ENCODE measurements at places on chromosomes 12 and 14. TPM values are rescaled to one million over a fixed set of nuclear protein-coding genes. Genes with fewer than 3 reads are reported as not detected.

GRCh38 chr12:101276433-101276832, 3.5 kb upstream of the UTP20 start:
- H3K36me3 ChIP-seq, result no peaks in the 10 kb centered on the region
- peaks cover 56% of the 10 kb centered on the region for H3K27me3 ChIP-seq
- no peak overlapping the region for H3K27ac ChIP-seq

GRCh38 chr12:104632724-104633201, 176.0 kb downstream of the CHST11 start:
- H3K4me3 ChIP-seq, result no peak overlapping the region
- H3K4me1 ChIP-seq, result peaks cover 36% of the 10 kb centered on the region
- no peaks in the 10 kb centered on the region for H3K27me3 ChIP-seq
- DNase-seq, result no peak

DNA sequence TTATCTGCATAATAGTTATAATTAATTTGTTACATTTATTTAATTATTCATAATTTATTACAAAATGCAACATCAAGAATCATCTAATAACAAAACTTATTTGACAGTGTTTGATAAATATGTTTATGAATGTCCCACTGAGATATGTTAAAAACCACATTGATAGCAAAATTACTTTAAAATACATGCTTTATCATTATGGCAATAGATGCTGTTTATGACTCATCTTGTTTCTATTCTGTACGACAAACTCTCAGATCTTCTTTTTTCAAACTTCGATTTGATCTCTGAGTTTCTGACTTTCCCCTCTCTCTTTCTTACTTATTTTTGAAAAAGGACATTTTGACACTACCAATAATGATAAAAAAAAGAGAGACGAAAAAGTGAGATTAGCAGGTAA, 56.8 kb upstream of the LRRK2 start:
- no peaks in the 10 kb centered on the region for H3K4me1 ChIP-seq
- H3K27me3 ChIP-seq, result no peaks in the 10 kb centered on the region
- H3K27ac ChIP-seq, result no peak overlapping the region
- no peak for DNase-seq
- H3K36me3 ChIP-seq, result peaks cover 9% of the 10 kb centered on the region

- H3K36me3 ChIP-seq, result no peaks in the 10 kb centered on the region
- no peak for DNase-seq
- H3K27ac ChIP-seq, result no peak overlapping the region
- H3K27me3 ChIP-seq, result peaks cover 5% of the 10 kb centered on the region
- H3K4me1 ChIP-seq, result peaks cover 9% of the 10 kb centered on the region
Observed at GRCh38 chr14:57061009-57061711, 207.5 kb downstream of the EXOC5 start.

GRCh38 chr12:53221203-53222080, 10.6 kb downstream of the RARG start:
- peak overlapping the region; percentile 88 for H3K4me3 ChIP-seq
- H3K27me3 ChIP-seq, result peaks cover 68% of the 10 kb centered on the region
- H3K4me1 ChIP-seq, result peaks cover 74% of the 10 kb centered on the region
- H3K27ac ChIP-seq, result no peak overlapping the region
- no peaks in the 10 kb centered on the region for H3K36me3 ChIP-seq
- peak; percentile 53 for DNase-seq

DNA sequence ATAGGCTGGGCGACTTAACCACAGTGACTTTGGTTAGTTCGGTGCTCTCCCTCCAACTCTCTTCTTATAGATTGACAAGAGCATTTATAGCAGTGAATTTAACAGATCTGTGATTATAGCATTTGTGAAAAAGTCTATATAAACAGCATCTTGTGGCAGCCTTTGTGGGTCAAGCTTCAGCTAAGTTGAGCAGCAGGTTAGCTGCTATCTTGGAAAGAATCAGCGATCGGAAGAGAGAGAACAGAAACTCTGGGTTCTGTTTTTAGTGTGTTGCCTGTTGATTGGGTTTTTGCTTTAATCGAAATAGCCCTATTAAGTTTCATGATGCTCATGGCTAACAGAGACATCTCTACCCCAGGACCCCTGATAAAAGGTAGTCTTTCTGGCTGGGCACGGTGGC, 20.2 kb downstream of the EVL start:
- H3K4me1 ChIP-seq, result no peaks in the 10 kb centered on the region
- H3K27ac ChIP-seq, result no peak overlapping the region
- H3K27me3 ChIP-seq, result no peaks in the 10 kb centered on the region
- H3K36me3 ChIP-seq, result peaks cover 21% of the 10 kb centered on the region
- H3K4me3 ChIP-seq, result no peak overlapping the region
- no peak for DNase-seq

- H3K4me3 ChIP-seq, result peak overlapping the region; percentile 70
- H3K27me3 ChIP-seq, result peaks cover 47% of the 10 kb centered on the region
- H3K36me3 ChIP-seq, result no peaks in the 10 kb centered on the region
- no peak for DNase-seq
- no peak overlapping the region for H3K27ac ChIP-seq
- H3K4me1 ChIP-seq, result peaks cover 14% of the 10 kb centered on the region
Observed at GRCh38 chr12:69330475-69331473, 17.4 kb upstream of the LYZ start.

DNA sequence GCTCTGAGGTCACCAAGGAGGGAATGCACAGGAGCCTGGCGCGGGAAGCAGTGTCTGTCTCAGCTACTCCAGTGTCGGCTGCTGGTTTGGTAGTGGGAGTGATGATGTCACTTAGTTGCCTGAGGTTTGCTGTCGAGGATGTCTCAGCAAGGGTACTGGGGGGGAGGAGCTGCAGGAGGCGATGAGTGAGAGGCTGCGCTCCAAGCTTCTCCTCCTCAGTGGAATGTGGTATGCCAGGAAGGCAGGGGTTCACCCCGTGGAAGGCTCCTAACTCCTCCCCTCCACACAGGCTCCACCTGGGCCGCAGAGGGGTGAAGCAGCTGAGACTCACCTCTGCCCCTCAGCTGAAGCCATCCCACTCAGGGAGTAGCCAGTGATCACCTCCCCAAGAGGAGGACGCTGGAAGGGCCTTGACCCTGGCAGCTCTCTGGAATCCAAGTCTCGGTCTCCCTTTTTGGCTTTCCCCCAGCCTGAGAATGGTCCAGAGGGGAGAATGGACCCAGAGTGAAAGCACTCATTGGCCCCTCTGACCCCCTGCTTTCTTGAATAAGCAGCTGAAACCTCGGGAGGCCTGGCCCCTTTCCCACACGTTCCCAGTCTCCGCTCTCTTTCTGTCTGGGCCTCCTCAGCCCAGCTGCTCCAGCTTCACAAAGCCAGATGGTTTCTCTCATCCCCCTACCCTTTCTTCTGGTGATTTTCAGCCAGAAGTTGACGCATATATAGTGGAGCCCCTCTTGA, 178.9 kb upstream of the FKBP4 start:
- no peaks in the 10 kb centered on the region for H3K27me3 ChIP-seq
- peaks cover 7% of the 10 kb centered on the region for H3K4me1 ChIP-seq
- peak overlapping the region; percentile 78 for H3K27ac ChIP-seq
- H3K36me3 ChIP-seq, result no peaks in the 10 kb centered on the region
- no peak overlapping the region for H3K4me3 ChIP-seq

- H3K4me3 ChIP-seq, result no peak overlapping the region
- H3K27ac ChIP-seq, result no peak overlapping the region
- H3K27me3 ChIP-seq, result no peaks in the 10 kb centered on the region
- peaks cover 8% of the 10 kb centered on the region for H3K36me3 ChIP-seq
Observed at GRCh38 chr14:82710267-82710841, 1176.7 kb upstream of the SEL1L start.

GRCh38 chr12:93219947-93220346, 157.8 kb upstream of the NUDT4 start:
- no peaks in the 10 kb centered on the region for H3K36me3 ChIP-seq
- peaks cover 17% of the 10 kb centered on the region for H3K4me1 ChIP-seq
- no peak overlapping the region for H3K4me3 ChIP-seq
- H3K27me3 ChIP-seq, result no peaks in the 10 kb centered on the region

GRCh38 chr12:57826400-57826799, 7.9 kb upstream of the AVIL start:
- H3K4me3 ChIP-seq, result no peak overlapping the region
- peaks cover 1% of the 10 kb centered on the region for H3K4me1 ChIP-seq
- H3K27me3 ChIP-seq, result no peaks in the 10 kb centered on the region
- no peak for DNase-seq
- H3K27ac ChIP-seq, result no peak overlapping the region
- H3K36me3 ChIP-seq, result peaks cover 10% of the 10 kb centered on the region

GRCh38 chr12:126488806-126489205, 1423.6 kb downstream of the AACS start:
- H3K36me3 ChIP-seq, result peaks cover 4% of the 10 kb centered on the region
- no peaks in the 10 kb centered on the region for H3K27me3 ChIP-seq
- H3K4me3 ChIP-seq, result no peak overlapping the region

GRCh38 chr12:51888316-51889215, 663 bp downstream of the ANKRD33 start:
- peaks cover 4% of the 10 kb centered on the region for H3K27me3 ChIP-seq
- H3K4me1 ChIP-seq, result peaks cover 14% of the 10 kb centered on the region
- H3K4me3 ChIP-seq, result no peak overlapping the region
- H3K27ac ChIP-seq, result no peak overlapping the region
- no peak for DNase-seq

DNA sequence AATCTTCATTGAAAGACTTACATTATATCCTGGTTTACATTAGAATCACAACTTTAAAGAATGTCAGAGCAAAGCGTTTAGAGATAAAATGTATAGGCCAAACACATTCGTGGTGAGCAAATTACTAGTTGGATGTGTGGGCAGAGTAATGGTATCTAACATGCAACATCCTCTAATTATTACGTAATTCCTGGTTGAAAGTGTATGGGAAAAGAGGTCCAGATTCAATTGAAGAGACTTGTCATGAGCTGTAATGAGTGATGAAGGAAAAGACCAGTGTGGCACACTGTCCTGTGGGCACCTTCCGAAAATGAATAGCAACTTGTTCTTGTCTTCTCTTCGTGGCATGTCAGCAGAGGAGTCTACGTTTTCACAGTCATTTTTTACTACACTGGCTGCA, 192.8 kb downstream of the LRIG3 start:
- H3K4me3 ChIP-seq, result no peak overlapping the region
- no peak overlapping the region for H3K27ac ChIP-seq
- no peaks in the 10 kb centered on the region for H3K27me3 ChIP-seq
- DNase-seq, result no peak

DNA sequence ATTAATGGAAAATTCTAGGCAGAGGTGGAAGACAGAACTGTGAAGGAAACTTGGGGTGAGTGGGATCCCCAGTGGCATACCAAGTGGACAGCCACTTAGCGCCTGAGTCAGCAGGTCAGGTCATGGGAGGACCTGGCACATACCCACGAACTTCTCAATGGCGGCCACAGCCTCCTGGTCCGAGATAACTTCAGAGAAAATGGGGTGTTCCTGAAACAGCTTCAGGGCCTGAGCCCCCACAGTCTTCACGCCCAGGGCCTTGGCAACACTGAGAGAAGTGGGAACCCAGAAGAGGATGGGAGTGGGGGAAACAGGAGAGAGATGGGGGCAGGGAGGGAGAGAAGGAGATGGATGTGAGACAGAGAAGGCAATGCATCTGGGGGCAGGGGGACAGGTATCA, 9.9 kb downstream of the SDS start:
- no peaks in the 10 kb centered on the region for H3K4me1 ChIP-seq
- DNase-seq, result no peak
- no peak overlapping the region for H3K27ac ChIP-seq

- DNase-seq, result no peak
- H3K27ac ChIP-seq, result no peak overlapping the region
- no peaks in the 10 kb centered on the region for H3K27me3 ChIP-seq
- H3K4me3 ChIP-seq, result no peak overlapping the region
- no peaks in the 10 kb centered on the region for H3K36me3 ChIP-seq
Observed at GRCh38 chr12:68521848-68522502, 88.7 kb upstream of the RAP1B start.

DNA sequence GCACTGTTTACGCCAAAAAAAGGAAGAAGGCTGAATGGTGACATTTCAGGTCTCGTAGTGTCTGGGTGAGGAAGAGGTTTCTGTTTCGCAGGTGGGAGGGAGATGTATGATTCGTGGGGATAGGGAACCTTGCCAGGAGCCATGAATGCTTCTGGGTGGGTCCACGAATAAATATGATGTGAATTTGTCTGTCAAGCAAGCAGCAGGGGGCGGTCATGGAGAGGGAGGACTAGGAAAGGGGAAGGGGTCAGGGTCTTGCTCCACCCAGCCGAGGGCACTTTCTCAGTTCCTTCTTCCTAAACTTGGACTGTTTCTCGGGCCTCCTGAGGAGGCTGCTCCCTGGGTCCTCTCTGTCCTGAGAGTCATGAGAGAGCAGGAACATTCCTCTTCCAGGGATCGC, 72.5 kb downstream of the LGMN start:
- peaks cover 11% of the 10 kb centered on the region for H3K4me1 ChIP-seq
- H3K4me3 ChIP-seq, result no peak overlapping the region
- no peaks in the 10 kb centered on the region for H3K36me3 ChIP-seq

DNA sequence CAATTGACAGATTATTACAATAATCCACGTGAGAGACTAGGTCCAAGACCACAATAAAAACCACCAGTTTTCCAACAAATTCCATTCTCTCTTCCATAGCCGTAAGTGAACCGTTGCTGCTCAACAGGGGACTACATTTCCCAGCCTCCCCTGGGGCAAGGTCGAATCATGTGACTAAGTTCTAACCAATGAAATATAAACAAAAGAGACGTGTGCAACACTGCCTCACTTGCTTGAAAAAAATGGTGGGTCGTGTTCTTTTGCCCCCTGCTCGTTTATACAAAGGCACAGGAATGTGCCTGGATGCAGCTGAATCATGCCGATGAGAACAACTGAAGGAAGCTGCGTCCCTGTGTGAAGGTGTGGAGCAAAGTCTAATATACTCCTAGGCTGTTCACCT, 51.1 kb downstream of the HSPB8 start:
- H3K27ac ChIP-seq, result peak overlapping the region; percentile 96
- peak; percentile 61 for DNase-seq
- peak overlapping the region; percentile 81 for H3K4me3 ChIP-seq
- H3K36me3 ChIP-seq, result no peaks in the 10 kb centered on the region
- peaks cover 23% of the 10 kb centered on the region for H3K27me3 ChIP-seq

FAM222A gene
- 12.5 TPM for total RNA-seq

SRRM4 gene
- 10.8 TPM for total RNA-seq

TAS2R46 gene
- total RNA-seq, result 0.89 TPM

SERPINA10 gene
- total RNA-seq, result not detected

AMHR2 gene
- total RNA-seq, result not detected

MOAP1 gene
- 20.5 TPM for total RNA-seq

ALDH1L2 gene
- total RNA-seq, result 4.2 TPM

MANSC4 gene
- total RNA-seq, result not detected
